Skin of body (tissue), 3 donors: ENCODE measurements at places on chromosomes 16 and 17.

GRCh38 chr17:74199306-74200092 is 4.0 kb upstream of the RPL38 start:
- DNase-seq = peak; percentile 29

- no peak for DNase-seq
Measured at GRCh38 chr17:56679777-56680422, 86.4 kb downstream of the NOG start.

DNA sequence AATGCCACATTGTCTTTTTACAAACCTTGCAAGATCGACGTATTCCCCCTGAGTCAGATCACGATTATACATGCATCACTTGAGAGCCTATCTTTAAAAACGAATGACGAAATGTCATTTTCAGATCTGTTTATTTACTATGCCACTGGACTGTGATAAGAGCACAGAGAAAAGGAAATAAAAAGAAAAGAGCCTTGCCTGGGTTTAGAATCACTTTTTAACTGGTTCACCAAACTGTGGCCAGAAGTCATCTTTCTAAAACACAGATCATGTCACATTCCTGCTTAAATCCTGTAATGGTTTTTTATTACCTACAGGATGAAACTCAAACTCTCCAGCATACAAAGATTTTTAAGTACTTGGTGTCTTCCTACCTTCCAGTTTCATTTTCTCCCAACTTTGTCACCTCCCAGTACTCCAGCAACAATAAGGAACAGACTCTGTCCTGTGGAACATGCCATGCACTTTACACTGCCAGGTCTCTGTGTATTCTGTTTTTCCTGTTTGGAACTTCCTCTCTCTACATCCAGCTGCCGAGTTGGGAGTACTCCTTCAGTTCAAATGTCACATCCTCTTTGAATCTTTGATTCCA is 91.5 kb downstream of the SNX11 start:
- no peak for DNase-seq

GRCh38 chr17:65449495-65449894 is 112.0 kb downstream of the AXIN2 start:
- no peak for DNase-seq

- DNase-seq = no peak
Measured at GRCh38 chr17:14169901-14170300, 66.8 kb downstream of the CDRT15 start.

DNA sequence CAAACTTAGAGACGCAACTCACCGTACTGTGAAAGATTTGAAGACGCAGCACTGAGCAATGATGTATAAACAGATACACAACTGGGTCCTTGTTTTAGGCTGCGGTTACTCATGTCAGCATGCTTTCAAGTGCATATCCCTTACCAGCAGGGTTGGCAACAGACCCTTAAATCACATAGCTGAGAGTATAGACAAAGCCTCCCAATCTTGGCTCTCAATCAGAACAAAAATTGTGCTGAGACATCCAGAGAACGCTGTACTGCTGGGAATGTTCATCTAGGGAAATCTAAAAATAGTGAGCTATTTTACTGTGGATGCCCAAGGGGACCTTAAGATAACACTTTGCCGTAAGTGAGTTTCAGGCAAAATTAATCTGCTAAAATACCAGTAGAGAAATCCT is 84.4 kb upstream of the NUDT7 start:
- no peak for DNase-seq

- peak; percentile 72 for DNase-seq
Measured at GRCh38 chr17:38451840-38452529, 23.7 kb downstream of the ARHGAP23 start.

- no peak for DNase-seq
Measured at GRCh38 chr17:80277751-80278671, 17.4 kb downstream of the RNF213 start.

- DNase-seq = no peak
Measured at GRCh38 chr17:64682261-64683181, 20.4 kb upstream of the SMURF2 start.

- no peak for DNase-seq
Measured at GRCh38 chr16:86100205-86101136, 201.5 kb downstream of the IRF8 start.

GRCh38 chr17:10171122-10171571 is 27.3 kb downstream of the GAS7 start:
- peak; percentile 85 for DNase-seq

GRCh38 chr17:58669853-58670252 is 22.0 kb downstream of the TEX14 start:
- DNase-seq = no peak

DNA sequence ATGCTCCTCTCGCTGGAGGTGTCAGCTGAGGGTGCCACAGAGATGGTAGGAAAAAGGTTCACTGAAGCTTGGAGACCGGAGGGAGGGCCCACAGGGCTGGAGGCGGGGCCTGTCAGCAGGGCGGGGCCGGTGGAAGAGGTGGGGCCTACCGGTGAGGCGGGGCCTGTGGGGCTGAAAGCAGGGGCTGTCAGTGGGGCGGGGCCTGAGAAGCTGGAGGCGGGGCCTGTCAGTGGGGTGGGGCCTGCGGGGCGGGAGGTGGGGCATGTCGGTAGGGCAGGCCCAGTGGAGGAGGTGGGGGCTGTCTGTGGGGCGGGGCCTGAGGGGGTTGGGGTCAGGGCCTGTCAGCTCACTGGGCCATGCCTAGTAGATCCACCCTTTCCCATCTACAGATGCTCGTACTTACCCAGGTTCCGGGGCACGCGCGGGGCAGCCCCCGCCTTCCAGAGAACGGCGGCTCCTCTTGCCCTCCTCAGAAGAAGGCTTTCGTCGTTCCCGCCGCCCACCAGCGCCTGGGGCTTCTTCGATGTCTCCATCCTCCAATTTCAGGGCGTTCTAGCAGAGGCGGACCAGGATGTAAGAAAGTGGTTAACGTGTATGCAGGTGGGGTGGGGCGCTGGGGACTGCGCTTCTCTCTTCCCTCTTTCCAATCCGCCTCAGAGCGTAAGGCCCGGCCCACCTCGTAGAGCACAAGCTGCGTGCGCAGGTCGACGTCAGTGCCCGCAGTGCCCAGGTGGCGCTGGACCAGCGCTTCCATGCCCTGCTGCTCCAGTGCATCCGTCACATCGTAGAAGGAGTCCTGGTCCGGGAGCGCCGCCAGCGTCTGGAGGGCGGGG is 9.8 kb downstream of the TMEM208 start:
- DNase-seq = no peak

DNA sequence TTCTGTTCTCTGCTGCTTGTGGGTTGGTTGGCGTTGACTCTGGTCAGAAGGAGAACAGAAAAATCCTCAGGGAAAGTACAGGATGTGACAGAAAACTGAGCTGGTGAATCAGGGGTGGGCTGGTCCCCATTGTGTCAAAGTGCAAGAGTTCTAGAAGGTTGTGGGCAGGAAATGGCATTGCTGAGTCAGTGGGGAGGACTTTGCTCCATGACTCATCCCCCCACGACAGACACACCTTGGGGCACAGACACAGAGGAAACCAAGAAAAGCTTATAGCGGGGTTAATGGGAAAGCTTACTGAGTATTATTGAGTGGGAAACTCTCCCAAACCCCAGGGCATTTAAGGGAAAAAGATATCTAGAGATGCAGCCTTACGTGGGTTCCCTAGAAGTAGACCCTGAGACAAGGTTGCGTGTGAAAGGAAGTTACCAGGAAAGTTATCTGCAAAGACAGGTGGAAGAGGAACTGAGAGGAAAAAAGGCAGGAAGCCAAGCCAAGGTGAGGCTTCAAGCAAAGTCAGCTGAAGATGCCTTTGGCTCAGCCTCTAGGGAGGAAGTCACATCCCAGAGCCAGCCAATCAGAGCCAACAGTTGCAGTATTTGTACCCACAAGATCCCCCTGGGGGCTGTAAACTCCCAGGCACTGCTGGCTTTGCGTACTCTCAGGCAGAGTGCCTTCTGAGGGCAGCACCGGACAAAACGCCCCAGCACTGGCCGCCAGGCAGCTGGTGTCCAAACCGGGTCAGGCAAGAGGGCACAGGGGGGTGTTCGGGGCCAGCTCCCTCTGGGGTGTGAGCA is 86.4 kb downstream of the FOXL1 start:
- DNase-seq = peak; percentile 15

GRCh38 chr16:3538222-3538621 is 37.4 kb downstream of the CLUAP1 start:
- DNase-seq = no peak

- DNase-seq = peak; percentile 61
Measured at GRCh38 chr17:15007147-15007553, 258.0 kb downstream of the PMP22 start.

DNA sequence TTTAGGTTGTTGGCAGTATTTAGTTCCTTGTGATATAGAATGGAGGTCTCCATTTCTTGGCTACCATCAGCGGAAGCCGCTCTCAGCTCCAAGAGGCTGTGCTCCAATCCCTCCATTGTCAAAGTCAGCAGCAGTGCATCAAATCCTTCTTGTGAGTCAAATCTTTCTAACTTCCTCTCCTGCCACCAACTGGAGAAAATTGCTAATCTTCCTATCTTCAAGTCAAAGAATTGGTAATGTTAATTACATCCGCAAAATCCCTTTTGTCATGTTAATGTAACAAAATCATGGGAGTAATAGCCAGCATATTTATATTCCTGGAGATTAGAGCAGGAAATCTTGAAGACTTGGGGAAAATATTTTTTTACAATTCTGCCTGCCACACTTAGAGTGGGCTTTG is 436.4 kb upstream of the DYNLRB2 start:
- no peak for DNase-seq

GRCh38 chr17:15121426-15121825 is 143.7 kb downstream of the PMP22 start:
- DNase-seq = no peak
